ENCODE measurements at places on chromosomes 12 and 14. TPM values are rescaled to one million over a fixed set of nuclear protein-coding genes. Genes with fewer than 3 reads are reported as not detected.

ADAMTS20 gene
- polyA plus RNA-seq = 0.05 TPM

RILPL2 gene
- 1.6 TPM for polyA plus RNA-seq

KITLG gene
- polyA plus RNA-seq = 10.7 TPM

STAC3 gene
- 488 TPM for polyA plus RNA-seq

RNF212B gene
- 0.59 TPM for polyA plus RNA-seq

PLXNC1 gene
- 16.7 TPM for polyA plus RNA-seq

LGR5 gene
- 4.5 TPM for polyA plus RNA-seq

OR4E2 gene
- polyA plus RNA-seq = not detected

SSPN gene
- 106 TPM for polyA plus RNA-seq

EML5 gene
- polyA plus RNA-seq = 1.6 TPM

CEBPE gene
- 0.11 TPM for polyA plus RNA-seq

A2M gene
- polyA plus RNA-seq = 231 TPM

KLHDC2 gene
- 75.0 TPM for polyA plus RNA-seq

GPR132 gene
- polyA plus RNA-seq = 1.1 TPM

ANKRD33 gene
- 0.10 TPM for polyA plus RNA-seq

C1R gene
- 80.9 TPM for polyA plus RNA-seq
